ENCODE measurements at places on chromosomes 13 and 19.

DNA sequence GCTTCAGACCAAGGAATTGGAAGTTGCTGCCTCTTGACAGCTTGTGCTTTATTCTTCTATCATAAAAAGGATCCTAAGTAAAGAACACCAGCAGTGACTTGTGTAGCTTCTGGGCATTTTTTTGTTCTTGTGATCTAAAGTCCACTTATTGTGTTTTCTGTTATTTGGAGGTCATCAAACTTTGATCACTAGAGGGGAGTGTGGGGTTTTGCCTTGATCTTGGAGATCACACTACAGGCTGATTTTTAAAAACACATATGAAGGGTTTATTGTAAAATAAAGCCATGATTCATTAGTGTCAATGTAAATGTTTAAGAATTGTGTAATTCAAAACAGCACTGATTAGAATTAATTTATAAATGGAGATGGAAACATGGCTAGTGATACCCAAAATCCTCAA lies 328.7 kb upstream of the EDNRB start:
- DNase-seq, result peak; percentile 0

DNA sequence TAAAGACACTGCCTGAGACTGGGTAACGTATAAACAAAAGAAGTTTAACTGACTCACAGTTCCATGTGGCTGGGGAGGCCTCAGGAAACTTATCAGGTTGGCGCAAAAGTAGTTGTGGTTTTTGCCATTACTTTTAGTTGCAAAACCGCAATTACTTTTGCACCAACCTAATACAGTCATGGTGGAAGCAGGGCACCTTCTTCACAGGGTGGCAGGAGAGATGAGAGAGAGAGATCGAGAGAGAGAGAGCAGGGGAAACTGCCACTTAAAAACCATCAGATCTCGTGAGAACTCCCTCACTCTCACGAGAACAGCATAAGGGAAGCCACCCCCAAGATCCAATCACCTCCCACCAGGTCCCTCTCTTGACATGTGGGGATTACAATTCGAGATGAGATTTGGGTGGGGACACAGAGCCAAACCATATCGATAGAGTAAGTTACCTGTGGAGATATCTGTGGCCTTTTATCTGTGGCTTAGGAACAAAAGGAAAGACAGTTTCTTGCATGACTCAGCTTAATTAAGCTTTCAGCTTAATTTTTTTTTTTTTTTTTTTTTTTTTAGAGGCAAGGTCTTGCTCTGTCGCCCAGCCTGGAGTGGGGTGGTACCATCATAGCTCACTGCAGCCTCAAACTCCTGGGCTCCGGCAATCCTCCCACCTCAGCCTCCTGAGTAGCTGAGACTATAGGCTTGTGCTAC lies 7.6 kb upstream of the CABP5 start:
- DNase-seq, result no peak

GRCh38 chr19:38834590-38834989 lies 3.0 kb upstream of the ECH1 start:
- no peak for DNase-seq

DNA sequence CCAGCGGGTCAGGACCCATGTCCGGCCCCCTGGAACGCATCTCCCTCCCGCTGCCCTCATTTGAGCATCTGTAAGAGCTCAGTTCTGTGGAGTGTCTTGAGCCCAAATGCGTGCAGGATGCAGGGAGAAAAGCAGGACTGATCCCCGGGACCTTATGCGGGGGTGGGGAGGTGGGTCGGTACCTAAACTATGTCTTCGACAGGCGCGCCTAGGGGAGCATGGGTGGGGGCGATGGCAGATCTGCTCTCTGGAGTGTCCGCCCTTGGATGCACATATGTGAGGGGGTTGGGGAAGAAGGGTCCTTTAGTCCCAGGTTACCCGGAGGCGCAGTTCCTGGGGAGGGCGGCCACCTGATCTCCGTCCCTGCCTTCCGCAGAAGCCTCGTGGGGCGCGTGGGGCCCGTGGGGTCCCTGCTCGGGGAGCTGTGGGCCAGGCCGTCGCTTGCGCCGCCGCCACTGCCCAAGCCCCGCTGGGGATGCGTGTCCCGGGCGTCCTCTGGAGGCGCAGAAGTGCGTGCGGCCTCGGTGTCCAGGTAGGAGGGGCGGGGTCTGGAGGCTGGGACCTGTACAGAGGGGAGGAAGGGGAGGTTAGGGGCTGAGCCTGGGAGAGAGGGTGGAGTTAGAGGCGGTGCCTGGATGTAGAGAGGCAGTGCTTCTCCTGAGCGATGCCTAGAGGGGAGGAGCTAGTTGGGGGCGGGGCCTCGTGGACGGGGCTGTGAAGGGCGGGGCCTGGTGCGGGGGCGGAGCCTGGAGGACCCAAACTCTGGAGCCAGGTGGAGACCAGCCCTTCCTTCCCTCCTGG lies 2.9 kb downstream of the CILP2 start:
- no peak for DNase-seq

- DNase-seq, result no peak
Measured at GRCh38 chr13:111384441-111385182, 64.2 kb downstream of the TEX29 start.

DNA sequence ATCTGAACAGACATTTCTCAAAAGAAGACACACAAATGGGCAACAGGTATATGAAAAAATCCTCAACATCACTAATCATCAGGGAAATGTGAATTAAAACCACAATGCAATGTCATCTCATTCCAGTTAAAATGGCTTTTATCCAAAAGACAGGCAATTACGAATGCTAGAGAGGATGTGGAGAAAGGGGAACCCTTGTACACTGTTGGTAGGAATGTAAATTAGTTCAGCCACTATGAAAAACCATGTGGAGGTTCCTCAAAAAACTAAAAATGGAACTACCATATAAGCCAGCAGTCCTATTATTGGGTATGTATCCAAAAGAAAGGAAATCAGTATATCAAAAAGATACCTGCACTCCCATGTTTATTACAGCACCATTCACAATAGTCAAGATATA lies 24.7 kb upstream of the ZC3H13 start:
- no peak for DNase-seq

DNA sequence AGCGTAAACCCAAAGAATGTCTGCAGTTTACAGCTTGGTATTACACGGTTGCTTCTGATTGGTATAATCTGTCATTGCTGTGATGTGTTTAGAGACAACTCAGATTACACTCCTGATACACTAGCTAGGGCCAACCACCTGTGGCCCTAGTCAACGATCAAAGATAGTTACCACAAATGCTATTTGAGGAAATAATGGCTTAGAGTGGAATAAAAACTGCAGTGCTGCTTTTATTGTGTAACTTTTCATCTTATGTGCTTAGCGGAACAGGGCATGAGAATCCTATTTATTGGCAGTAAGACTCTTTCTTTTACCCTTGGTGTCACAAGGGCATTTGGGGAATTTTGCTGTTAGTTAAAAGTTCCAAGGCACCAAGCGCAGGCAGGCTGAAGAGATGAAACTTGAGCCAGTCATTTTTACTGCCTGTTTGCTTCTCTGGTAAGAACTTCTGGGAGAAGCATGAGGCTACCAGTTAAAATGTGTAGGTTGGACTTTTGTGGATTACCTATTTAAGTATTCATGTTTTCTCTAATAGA lies 363.3 kb downstream of the KCNRG start:
- DNase-seq, result no peak

- no peak for DNase-seq
Measured at GRCh38 chr19:2728783-2729387, 7.7 kb upstream of the DIRAS1 start.

GRCh38 chr19:19460761-19461265 lies 54.5 kb downstream of the TSSK6 start:
- DNase-seq, result peak; percentile 41

DNA sequence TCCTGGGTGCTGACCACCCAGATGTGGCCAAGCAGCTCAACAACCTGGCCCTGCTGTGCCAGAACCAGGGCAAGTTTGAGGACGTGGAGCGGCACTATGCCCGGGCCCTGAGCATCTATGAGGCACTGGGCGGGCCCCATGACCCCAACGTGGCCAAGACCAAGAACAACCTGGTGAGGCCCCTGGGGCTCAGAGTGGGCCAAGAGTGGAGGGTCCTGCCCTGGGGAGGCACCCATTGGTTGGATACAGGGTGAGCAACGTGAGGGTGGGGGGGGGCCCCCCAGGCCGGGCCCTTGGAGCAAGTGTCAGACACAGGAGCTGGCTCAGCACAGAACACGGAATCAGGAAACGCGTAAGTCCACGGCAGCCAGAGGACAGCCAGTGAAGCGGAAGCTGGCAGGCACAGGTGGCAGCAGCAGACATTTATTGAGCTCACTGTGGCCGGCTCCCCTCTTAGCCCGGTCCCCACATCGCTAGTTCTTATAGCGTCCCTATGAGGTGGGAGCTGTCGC lies 8.9 kb downstream of the KLC3 start:
- DNase-seq, result no peak

DNA sequence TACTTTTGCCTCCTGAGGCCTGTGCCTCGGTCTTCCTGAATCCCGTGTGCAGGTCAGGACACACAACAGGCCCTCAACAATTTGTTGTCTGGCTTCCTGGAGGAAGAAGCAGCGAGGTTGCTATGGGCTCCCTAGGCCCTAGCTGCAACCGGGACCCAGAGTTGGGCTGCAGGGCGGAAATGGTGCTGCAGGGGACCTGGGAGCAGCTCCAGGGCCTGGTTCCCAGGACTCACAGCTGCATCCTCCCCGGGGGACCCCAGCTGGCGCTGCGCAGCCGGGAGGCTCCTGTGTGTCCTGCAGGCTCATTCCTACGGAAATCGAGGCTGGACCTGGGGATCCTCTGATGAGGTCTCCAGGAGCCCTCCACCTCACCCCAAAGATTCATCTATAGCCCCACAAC lies 999 bp upstream of the TNFAIP8L1 start:
- DNase-seq, result no peak

- no peak for DNase-seq
Measured at GRCh38 chr13:92716749-92717148, 509.9 kb upstream of the GPC6 start.

- DNase-seq, result no peak
Measured at GRCh38 chr19:10110972-10111317, 548 bp upstream of the P2RY11 start.

- DNase-seq, result peak; percentile 50
Measured at GRCh38 chr13:102035969-102036368, 365.9 kb downstream of the FGF14 start.

- no peak for DNase-seq
Measured at GRCh38 chr19:41860419-41861115, 512 bp downstream of the RPS19 start.

- no peak for DNase-seq
Measured at GRCh38 chr13:90910018-90910639, 437.4 kb upstream of the MIR17HG start.

DNA sequence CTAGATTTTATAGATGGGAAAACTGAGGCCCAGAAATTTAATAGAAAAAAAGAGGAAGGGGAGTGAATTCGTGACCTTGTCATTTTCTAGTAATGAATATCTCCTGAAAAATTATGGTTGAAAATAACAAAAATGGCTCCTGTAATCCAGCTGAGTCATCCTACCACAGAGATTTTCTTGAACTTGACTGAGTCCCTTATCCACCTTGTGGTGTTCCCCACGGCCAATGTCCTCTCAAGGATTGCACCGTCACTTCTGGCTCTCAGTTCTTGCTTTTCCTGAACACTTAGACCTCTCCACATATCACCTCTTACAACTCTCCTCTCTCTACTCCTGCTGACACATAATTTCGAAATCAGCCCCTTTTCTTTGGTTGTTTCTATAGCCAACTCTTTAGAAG lies 1.2 kb upstream of the KATNAL1 start:
- no peak for DNase-seq

DNA sequence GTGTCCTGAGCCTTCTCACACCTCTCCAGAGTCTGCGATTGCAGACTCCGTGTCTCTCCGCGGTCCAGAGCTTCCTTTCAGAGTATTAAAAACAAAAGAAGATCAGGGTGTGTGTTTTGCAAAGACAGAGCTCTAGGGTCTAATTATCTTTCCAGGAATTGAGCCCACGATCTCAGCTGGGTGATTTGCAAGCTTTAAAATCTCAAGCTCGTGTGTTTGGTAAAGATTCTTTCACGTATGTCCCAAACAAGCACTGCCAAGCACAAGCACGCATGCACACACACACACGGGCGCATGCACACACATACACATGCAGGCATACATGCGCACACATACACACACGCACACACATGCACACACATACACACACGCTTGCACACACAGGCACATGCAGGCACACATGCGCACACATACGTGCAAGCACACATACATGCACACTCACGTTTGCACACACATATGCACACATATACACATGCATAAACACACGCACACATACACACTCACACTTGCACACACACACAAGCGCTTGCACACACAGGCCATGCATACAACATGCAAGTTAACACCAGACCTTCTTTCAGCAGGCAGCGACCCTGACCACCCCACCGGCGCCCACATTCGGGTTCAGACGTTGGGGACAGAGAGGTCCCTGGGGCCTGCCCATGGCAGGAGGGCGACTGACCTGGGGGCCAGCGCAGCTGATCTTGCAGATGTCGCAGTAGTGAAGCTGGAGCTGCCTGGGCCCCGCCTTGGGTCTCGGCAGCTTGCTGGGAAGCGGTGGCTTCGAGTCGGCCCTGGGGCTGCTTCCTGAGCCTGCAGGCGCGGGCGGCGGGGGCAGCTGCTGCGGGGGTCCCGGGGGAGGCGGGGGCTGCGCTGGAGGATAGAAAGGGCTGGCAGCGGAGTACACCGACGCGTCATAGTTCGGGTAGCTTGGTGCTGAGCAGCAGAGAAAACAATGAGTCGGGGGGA lies 37.9 kb downstream of the ZFR2 start:
- DNase-seq, result no peak

DNA sequence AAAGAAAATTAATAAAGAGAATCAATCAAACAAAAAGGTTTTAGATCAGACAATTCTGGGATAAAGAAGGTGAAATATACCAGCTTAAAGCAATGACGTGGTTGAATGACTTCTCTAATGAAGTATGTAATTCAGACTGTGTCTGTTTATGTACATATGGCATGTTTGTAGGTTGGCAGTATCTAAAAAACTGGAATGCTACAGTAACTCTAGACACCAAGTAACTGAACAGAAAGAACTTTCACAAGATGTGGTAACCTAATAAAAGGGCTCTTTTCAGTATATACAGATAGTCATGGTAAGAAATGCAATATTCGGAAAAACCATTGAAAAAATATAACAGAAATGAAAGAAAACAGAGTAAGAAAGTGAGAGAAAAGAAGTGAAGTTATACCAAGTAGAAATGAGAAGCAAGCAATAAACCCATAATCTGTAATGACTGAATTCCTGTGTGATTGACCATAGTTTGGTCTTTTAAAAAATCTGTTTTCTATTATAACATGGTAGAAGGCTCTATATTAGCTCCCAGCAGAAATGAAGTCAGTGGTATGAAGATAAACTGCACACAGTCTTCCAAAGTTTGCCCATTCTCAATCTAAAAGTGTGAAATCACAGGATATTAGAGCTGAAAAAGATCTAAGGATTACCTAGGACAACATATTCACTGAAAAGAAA lies 31.4 kb downstream of the ELF1 start:
- DNase-seq, result no peak

DNA sequence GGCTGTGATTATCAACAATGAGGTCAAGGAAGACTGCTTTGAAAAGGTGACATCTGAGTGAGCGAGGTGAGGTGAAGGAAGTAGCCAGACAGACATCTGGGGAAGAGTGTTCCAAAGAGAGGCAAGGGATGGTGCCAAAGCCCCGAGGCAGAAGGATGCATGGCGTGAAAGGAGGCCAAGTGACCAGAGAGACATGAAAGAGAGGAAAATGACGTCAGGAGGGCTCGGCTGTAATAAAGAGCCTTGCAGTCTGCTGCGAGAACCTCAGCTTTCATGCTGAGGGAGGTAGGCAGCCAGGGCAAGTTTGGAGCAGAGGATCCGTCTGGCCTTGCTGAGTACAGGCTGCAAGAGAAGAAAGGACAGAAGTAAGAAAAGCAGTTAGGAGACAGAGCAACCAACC lies 50.8 kb downstream of the FOXO1 start:
- DNase-seq, result no peak

- no peak for DNase-seq
Measured at GRCh38 chr19:31139871-31140505, 209.2 kb downstream of the TSHZ3 start.

- no peak for DNase-seq
Measured at GRCh38 chr13:84543962-84544361, 661.7 kb upstream of the SLITRK1 start.

All from SHP77 treated with DMSO at 0.1 percent for 48 hours (cell line).